ENCODE measurements at places on chromosomes 2 and 18. TPM values are rescaled to one million over a fixed set of nuclear protein-coding genes. Genes with fewer than 3 reads are reported as not detected.

Gene KLF7
- 32.7 TPM for total RNA-seq

Gene ERFE
- 0.39 TPM for total RNA-seq

Gene SERPINB11
- not detected for total RNA-seq

- no peaks in the 10 kb centered on the region for H3K27me3 ChIP-seq
- peaks cover 2% of the 10 kb centered on the region for H3K36me3 ChIP-seq
- no peaks in the 10 kb centered on the region for H3K4me1 ChIP-seq
- no peak overlapping the region for H3K4me3 ChIP-seq
- DNase-seq = no peak
These were observed 162.2 kb upstream of the BOD1L2 start for GRCh38 chr18:56984731-56985130.

DNA sequence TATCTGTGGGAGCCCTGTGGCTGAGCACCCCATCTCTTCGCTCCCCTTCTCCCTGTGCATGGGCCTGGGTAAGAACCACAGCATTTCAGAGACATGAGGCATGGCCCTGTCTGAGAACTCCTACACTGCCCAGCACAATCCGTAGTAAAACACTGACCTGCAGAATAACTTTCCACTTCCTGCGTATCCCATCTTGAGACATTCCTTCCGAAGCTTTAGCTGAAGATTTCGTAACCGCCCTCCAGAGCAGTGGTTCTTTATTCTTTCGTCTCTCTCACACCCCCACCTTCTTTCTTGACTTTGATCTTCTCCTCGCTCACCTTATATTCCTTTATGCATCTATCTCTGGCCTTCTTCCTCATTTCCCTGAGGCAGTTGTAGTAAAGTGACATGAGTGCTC lies 381.1 kb downstream of the HRH4 start:
- peaks cover 2% of the 10 kb centered on the region for H3K27me3 ChIP-seq
- DNase-seq = no peak
- no peak overlapping the region for H3K27ac ChIP-seq
- H3K4me3 ChIP-seq = no peak overlapping the region
- H3K36me3 ChIP-seq = no peaks in the 10 kb centered on the region

GRCh38 chr18:77071711-77072292 lies 60.8 kb downstream of the MBP start:
- DNase-seq = peak; percentile 84
- H3K4me3 ChIP-seq = no peak overlapping the region
- no peaks in the 10 kb centered on the region for H3K27me3 ChIP-seq
- H3K27ac ChIP-seq = peak overlapping the region; percentile 94
- H3K36me3 ChIP-seq = peaks cover 33% of the 10 kb centered on the region
- H3K4me1 ChIP-seq = peaks cover 91% of the 10 kb centered on the region

GRCh38 chr2:127527001-127527804 lies 914 bp upstream of the IWS1 start:
- peak overlapping the region; percentile 98 for H3K27ac ChIP-seq
- H3K27me3 ChIP-seq = no peaks in the 10 kb centered on the region
- DNase-seq = no peak
- peaks cover 12% of the 10 kb centered on the region for H3K36me3 ChIP-seq
- H3K4me1 ChIP-seq = peaks cover 24% of the 10 kb centered on the region

- no peaks in the 10 kb centered on the region for H3K4me1 ChIP-seq
- DNase-seq = no peak
- H3K4me3 ChIP-seq = no peak overlapping the region
- no peak overlapping the region for H3K27ac ChIP-seq
- peaks cover 2% of the 10 kb centered on the region for H3K27me3 ChIP-seq
- no peaks in the 10 kb centered on the region for H3K36me3 ChIP-seq
These were observed 43.9 kb upstream of the SGPP2 start for GRCh38 chr2:222380456-222380855.

DNA sequence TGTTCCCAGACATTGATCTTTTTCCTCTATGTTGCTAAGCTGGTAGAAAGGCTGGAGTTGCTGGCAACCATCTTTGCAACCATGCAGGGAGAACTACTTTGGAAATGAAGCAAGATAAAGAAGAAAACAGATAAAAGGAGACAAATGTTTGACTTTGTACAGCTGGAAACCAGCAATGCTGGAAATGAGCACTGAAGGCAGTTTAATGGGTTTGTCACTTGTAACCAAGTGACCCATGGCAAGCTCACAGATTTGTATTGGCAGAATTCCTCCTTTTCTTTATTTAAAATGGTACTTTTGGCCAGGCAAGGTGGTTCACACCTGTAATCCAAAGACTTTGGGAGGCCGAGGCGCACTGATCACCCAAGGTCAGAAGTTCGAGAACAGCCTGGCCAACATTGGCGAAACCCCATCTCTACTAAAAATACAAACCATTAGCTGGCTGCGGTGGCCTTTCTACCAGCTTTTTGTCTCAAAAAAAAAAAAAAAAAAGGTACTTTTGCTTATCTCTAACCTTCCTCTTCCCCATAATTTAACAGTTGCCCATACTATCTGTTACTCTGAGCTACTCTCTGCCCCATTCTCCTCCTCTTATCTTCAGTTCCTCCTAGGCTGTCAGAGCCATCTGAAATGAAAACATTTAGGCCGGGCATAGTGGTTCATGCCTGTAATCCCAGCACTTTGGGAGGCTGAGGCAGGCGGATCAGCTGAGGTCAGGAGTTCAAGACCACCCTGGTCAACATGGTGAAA lies 2.0 kb upstream of the BOLA3 start:
- DNase-seq = no peak
- H3K27me3 ChIP-seq = no peaks in the 10 kb centered on the region
- peak overlapping the region; percentile 47 for H3K27ac ChIP-seq
- peaks cover 6% of the 10 kb centered on the region for H3K36me3 ChIP-seq

DNA sequence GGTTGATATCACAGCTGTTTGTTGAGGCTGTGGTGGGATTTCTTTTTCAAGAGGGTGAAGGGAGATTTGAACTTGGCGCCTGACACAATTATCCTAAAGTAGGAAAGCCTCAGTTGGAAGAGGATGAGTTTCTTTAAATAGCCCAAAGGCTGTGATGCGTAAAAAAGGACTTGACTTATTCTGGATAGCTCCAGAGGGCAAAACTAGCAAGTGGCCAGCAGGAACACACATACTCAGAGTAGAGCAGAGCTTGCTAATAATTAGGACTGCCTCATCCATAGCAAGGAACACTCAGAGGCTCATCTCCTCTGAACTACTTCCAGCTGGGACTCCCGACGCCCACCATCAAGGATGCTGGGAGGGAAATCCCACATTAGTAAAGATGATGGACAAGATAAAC lies 74.0 kb downstream of the AFF3 start:
- no peak for DNase-seq
- peak overlapping the region; percentile 9 for H3K27ac ChIP-seq
- peaks cover 3% of the 10 kb centered on the region for H3K27me3 ChIP-seq

- H3K4me1 ChIP-seq = peaks cover 8% of the 10 kb centered on the region
- no peak overlapping the region for H3K27ac ChIP-seq
- no peak for DNase-seq
- H3K4me3 ChIP-seq = no peak overlapping the region
- H3K36me3 ChIP-seq = no peaks in the 10 kb centered on the region
- H3K27me3 ChIP-seq = peaks cover 10% of the 10 kb centered on the region
These were observed 87.9 kb downstream of the FAM168B start for GRCh38 chr2:131005216-131005935.

Data from activated CD4-positive, alpha-beta T cell treated with anti-CD3 and anti-CD28 coated beads for 36 hours (primary cell).